ENCODE measurements at places on chromosomes 11 and 22.

DNA sequence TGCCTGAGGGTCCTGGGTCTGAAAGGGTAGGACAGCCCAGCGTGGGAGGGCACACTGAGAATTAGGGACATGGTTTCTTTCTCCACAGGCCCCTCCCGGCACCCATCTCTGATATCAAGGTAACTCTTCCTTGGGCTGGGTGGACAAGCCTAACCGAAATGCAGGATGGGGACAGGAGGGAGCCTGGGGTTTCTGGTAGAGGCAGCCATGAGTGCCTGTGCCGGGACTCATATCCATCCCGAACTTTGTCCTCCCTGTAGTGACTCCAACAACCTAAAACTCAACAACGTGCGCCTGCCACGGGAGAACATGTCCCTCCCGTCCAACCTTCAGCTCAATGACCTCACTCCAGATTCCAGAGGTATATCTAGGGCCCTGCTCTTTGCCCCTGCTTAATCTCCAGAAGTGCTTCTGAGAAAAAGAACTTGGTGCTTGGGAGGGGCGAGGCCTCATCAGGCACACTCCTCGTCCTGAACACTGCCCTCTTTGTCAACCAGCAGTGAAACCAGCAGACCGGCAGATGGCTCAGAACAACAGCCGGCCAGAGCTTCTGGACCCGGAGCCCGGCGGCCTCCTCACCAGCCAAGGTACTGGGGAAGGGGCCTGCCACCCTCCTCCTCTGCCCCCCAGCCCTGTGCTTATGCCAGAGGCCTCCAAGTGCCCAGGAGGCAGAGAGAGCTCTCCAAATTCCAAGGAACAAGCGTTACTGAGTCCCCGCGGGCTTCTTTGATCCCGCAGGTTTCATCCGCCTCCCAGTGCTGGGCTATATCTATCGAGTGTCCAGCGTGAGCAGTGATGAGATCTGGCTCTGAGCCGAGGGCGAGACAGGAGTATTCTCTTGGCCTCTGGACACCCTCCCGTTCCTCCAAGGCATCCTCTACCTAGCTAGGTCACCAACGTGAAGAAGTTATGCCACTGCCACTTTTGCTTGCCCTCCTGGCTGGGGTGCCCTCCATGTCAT lies 3.1 kb downstream of the TMEM25 start:
- no peak for DNase-seq

DNA sequence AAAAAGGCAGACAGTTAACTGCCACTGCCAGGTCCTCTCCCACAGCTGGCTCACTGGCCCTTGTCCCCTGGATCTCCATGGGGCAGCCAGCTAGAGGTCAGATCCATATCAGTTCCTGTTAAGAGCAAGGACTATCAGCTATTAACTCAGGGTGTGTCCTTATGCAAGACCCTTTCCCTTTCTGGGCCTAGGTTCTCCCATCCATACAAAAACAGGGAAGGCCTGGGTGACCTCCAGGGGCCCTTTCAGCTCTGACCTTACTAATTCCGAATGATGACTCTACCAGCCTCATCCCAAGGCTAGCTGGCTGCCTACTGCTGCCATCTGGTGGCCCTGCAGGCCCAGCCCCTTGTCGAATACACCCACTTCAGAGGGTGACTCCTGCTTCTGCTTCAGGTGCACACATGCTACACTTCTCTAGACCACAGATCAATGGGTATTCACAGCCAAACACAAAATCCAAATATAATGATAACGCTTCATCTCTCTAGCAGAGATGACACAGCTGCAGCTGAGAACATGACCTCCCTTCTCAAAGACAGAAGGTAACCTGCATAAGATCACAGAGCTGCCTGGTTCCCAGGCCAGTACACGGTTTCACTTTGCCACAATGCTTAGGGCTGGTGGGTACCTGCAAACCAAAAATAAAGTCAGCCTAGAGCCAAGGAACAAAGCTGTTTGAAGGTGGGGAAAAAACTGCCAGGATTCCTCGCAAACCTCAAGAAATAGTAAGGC lies 34.1 kb downstream of the SERGEF start:
- peak; percentile 23 for DNase-seq

- DNase-seq, result no peak
These were observed 3.8 kb upstream of the PYGM start for GRCh38 chr11:64763526-64764039.

DNA sequence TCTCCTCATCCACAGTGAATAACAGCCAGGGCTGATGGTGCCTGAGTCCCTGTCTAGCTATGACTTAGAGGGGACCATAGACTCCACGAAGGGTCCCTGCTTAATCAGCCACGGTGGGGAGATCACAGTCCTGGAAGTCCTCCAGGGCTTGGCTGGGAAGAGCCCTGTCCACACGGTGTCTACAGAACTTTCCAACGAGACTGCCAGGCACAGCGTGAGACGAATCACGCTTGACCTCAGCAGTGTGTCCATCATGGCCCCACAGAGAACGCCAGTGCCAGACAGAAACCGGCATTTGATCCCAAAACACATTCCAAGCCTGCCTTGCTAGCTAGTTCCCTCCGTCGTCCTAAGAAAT lies 143.4 kb downstream of the CRYBB2 start:
- no peak for DNase-seq

GRCh38 chr11:18692941-18693760 lies 5.4 kb upstream of the TMEM86A start:
- no peak for DNase-seq

- no peak for DNase-seq
These were observed 46.1 kb downstream of the LARGE1 start for GRCh38 chr22:33874206-33874605.

GRCh38 chr22:27252282-27253049 lies 549.1 kb downstream of the MN1 start:
- DNase-seq, result peak; percentile 66

DNA sequence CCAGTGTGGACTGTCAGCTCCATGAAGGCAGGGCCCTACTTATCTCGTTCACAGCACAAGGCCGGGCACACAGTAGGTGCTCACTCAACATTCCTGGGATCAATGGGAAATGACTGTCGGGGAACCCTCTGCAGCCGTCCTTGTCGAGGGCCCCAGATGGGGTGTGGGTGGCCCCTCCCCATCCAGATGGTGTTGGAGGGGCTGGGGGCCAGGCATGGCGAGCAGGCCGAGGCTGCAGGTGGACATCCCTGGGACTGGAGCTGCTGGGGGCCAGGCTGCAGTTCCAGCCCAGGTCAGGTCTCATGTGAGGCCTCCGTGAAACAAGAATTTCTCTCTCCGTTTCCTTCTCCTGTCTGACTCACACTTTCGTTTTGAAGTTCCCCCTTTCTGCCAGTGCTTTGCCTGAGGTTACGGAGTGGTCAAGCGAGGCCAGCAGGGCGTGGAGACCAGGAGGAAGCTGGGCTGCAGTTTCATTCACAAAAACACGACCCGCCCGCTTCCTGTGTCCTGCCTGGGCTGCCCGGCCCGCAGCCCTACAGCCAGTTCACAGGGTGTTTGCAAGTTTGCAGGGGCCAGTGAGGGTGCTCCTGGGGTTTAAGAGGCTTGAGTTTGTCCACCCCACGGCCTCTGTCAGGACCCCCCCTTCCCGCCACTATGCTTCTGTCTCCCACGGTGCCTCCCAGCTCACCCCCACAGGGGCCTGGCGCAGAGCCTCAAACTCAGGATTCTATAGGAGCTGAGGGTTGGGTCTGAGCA lies 4.5 kb downstream of the MYEOV start:
- DNase-seq, result peak; percentile 96

DNA sequence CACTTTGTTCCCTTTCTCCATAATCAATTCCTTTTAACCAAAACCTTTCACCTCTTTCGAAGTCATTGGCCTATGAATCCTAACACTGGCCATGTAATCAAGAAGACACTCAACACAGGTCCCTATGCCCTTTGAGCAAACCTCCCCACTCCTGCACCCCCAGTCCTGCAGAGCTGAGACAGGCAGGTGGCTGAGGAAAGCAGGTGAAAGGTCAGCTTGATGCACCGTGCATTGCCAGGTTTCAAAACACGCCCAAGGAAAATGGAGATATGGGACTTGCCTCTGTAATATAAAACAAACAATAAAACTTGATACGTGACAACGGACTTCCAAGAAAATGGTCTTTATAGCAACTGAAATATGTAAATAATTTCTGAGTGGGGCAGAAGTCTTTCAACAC lies 10.6 kb downstream of the CPT1A start:
- DNase-seq, result no peak

- DNase-seq, result no peak
These were observed 90.5 kb downstream of the MYEOV start for GRCh38 chr11:69384251-69385143.

GRCh38 chr22:49119551-49119952 lies 708.1 kb downstream of the BRD1 start:
- DNase-seq, result no peak

- no peak for DNase-seq
These were observed 3.9 kb upstream of the NDUFS8 start for GRCh38 chr11:68026391-68027105.

DNA sequence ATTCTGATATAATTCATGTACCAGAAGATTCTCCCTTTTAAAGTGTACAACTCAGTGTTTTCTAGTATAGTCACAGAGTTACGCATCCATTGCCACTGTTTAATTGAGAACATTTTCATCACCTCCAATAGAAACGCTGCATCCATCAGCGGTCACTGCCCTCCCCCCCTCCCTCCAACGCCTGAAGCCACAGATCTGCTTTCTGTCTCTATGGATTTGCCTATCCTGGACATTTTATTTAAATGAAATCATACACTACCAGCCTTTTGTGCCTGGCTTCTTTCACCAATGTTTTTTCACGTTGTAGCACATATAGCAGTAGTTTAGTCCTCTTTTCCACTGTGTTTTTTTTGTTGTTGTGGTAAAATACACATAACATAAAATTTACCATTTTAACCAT lies 22.8 kb downstream of the TCP11L1 start:
- no peak for DNase-seq

DNA sequence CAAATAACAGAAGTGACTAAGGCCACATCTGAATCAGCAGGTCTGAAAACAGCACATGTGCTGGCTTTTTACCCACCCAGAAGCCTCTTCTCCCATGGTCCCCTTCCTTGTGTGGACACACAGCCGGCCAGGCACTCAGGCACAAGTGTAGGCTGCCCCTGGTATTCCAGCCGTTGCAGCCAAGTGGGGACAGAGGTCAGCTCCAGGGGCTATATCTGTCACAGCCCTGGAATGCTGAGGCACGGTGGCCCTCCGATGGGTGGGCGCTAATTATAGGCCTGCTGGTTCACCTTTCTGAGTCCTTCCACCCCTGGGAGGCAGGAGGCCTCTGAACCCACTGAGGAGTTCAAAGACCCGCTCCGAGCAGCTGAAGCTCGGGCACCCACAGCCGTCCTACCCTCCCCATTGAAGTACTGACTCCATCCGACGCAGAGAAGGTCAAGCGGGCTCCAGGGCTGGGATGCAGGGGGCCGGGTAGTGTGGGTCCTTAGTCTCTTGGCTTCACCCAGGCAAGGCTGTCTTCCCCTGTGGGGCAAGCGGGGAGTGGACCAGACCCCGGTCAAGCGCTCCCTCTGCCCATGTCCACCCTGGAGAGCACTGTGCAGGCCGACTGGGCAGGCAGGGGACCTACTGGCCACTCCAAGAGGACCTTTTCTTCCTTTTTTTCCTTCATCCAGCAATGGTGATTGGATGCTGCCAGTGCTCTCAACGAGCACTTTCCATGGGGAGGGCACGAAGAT lies 14.3 kb downstream of the FGF3 start:
- no peak for DNase-seq

DNA sequence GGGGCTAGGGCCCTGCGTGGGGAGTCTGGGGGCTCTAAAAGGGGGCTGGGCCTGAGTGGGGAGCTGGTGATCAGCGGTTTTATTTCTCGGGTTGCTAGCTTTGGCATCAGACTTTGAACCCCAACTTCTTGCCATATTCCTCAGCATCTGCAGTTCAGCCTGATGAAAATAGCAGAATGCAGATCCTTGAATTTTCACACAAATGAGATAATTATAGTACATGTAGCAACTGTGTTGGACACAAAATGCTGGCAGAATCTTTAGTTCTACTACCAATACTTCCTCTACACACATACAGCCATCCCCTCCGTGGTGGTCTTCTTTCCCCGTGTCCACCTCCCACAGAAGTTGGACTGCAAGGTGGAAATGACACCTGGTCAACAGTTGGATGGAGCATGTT lies 1.5 kb downstream of the ZC3H7B start:
- DNase-seq, result no peak

DNA sequence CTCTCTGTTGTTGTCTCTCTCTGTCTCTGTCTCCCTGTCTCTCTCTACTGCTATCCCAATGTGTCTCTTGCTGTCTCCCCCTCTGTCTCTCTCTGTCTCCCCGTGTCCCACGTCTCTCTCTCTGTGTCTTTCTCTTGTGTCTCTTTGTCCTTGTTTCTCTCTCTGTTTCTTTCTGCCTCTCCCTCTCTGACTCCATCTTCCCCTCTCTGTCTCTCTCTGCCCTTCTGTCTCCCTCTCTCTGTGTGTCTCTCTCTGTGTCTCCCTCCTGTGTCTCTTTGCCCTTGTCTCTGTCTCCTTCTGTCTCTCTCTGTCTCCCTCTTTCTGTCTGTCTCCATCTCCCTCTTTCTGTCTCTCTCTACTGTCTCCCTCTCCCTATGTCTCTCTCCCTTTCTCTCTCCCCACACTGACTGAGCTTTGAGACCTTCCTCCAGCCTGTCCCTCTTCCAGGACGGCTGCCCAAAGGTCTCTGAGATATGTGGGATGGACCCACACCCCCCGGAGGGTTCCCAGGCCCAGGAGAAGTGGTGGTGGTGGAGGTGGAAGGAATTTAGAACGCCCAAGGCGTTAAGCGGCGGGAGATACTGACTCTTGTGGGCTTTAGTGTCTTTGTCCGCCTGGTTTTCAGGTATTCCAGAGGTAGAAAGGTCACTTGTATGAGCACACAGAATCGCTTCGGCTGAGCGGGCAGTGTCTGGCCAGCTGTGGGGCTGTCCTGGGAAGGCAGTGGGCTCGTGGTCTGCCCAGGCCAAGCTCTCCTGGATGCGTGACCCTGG lies 65.5 kb upstream of the CCND1 start:
- no peak for DNase-seq

GRCh38 chr11:69636512-69637197 lies 4.3 kb upstream of the CCND1 start:
- DNase-seq, result no peak

DNA sequence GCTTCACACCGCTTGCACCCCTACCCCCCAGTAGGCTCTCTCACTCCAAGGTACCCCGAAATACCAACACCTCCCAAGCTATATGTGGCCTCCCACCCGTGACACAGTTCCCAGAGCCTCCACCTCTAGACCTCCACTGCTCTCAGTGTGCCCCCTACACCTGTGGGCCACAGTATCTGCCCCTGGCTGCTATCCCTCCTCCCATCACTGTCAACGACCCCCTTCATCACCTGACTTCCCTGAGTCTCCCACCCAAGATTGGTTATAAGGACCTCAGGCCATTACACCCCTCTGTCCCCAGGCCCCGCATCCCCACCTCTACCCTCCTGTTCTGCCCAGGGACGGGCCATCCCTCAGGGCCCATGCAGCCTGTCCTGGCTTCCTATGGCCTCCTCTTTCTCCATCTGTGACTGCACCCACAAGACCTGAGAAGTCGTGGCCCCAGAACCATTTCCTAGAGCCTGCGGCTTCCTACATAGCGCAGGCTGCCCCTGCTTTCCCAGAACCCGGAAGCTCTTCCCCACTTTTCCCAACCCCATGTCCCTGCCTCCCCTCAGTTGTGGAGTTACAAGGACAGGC lies 734 bp downstream of the ACR start:
- DNase-seq, result no peak
